Karpas-422 (cell line): ENCODE measurements at places on chromosomes 11 and 22. TPM values are rescaled to one million over a fixed set of nuclear protein-coding genes. Genes with fewer than 3 reads are reported as not detected.
A peak's percentile ranks its signal among the peaks of the same experiment; 100 is the strongest.

Gene CYP2D6
- total RNA-seq, result 2.9 and 7.4 TPM in 2 replicates

DNA sequence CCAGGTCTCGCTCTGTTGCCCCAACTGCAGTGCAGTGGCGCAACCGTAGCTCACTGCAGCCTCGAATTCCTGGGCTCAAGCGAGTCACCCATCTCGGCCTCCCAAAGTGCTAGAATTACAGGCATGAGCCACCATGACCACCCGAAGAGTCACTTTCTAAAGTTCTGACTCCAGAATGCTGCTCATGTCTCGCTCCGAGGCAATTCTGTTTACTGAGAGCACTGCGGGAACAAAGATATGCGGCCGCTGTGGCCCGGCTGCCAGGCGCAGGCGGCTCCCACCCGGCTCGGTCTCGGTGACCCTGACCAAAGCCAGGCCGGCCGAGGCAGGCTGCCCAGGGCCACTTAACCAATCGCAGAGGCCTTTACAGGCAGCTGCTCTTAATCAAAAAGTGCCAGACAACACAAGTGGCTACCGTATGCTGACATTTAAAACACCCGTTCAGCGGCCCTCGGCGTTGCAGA is 78.7 kb downstream of the PHF21B start:
- no peak overlapping the region for H3K27ac ChIP-seq
- H3K36me3 ChIP-seq, result no peaks in the 10 kb centered on the region
- no peaks in the 10 kb centered on the region for H3K27me3 ChIP-seq

DNA sequence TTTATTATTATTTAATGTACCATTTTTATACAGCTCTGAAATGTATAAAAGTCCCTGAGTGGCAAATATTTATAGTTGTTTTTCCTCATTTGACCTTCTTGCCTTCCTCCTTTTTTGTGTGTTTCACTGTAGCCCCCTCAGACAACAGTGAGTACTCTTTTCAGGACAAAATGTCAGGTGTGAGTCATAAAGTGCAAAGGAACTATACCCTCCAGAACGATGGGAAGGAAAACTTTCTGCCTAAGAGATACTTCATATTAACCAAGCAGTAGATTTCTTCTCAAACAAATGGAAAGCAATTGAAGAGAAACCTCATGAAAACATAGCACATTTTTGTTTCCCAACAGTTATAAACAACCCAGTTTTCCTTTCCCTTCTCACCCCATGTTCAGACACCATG is 16.1 kb upstream of the MS4A7 start:
- no peak overlapping the region for H3K27ac ChIP-seq
- H3K4me3 ChIP-seq, result no peak overlapping the region
- peaks cover 54% of the 10 kb centered on the region for H3K4me1 ChIP-seq
- H3K36me3 ChIP-seq, result no peaks in the 10 kb centered on the region; the same call in 1 of the 2 replicates
- no peaks in the 10 kb centered on the region for H3K27me3 ChIP-seq

Gene KRTAP5-11
- not detected in 2 replicates for total RNA-seq

GRCh38 chr22:23240639-23241389 is 60.5 kb downstream of the BCR start:
- H3K36me3 ChIP-seq, result no peaks in the 10 kb centered on the region
- H3K27me3 ChIP-seq, result no peaks in the 10 kb centered on the region
- peaks cover 63% of the 10 kb centered on the region for H3K4me1 ChIP-seq
- no peak overlapping the region for H3K4me3 ChIP-seq
- DNase-seq, result peak; percentile 61

DNA sequence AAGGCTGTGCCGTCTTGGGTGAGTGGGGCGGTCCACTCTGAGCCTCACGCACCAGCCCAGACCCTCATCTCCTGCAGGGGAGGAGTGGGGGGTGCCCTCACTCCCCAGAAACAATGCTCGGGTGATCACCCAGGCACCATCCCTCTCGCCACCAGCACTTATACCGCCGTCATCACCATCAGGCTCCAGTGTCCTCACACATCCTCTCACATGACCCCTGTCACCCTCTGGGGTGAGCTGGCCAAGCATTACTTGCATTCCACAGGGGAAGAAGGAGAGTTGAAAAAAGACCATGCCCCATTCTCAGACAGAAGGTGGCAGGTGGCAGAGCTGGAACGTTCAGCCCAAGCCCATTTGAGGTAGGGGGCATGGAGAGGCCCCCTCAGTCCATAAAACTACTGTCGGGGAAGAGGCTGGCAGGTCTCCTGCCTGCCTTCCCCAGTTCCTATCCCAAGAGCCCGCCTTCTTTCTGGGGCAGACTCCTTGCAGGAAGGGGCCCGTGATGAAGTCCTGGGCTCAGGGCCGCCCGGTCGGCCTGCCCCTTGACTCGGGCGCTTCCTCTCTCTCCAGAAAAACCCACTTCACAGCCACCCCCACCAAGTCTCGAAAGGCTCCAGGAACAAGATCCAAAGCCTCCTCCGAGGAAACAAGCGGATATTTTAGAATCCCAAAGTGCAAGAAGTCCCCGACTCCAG is 153.3 kb downstream of the DSCAML1 start:
- no peaks in the 10 kb centered on the region for H3K4me1 ChIP-seq
- no peaks in the 10 kb centered on the region for H3K27me3 ChIP-seq
- DNase-seq, result no peak
- H3K36me3 ChIP-seq, result no peaks in the 10 kb centered on the region
